ENCODE measurements at places on chromosomes 3 and 15.
A peak's percentile ranks its signal among the peaks of the same experiment; 100 is the strongest.

DNA sequence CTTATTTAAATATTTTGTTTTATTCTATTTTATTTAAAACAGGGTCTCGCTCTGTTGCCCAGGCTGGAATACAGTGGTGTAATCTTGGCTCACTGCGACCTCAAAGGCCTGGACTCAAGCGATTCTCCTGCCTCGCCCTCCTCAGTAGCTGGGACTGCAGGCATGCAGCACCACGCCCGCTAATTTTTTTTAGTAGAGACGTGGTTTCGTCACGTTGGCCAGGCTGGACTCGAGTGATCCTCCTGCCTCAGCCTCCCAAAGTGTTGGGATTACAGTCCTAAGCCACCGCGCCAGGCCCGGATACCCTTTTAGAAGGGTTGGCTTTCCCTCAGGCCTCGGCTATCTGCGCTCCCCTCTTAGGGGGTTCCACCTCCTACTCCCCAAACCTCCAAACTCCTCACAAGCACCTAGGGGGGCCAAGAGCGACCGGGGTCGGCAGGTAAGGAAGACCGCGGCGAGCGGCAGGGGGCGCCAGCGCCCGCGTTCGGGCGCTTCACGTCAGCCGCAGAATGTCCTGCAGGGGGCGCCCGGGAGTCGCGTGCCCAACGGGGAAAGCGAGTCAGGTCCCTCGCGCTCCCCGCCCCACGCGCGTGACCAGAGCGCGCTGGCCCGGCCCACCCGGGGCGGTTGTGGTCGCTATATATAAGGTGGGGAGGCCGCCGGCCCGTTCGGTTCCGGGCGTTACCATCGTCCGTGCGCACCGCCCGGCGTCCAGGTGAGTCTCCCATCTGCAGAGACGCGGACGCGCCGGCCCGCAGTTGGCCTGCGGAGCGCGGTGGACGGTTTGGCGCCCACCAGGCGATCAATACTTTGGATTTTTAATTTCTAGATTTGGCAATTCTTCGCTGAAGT, 51.8 kb upstream of the GATM start:
- DNase-seq, result peak; percentile 81

GRCh38 chr15:78866803-78867202, 5.9 kb upstream of the MORF4L1 start:
- DNase-seq, result no peak

DNA sequence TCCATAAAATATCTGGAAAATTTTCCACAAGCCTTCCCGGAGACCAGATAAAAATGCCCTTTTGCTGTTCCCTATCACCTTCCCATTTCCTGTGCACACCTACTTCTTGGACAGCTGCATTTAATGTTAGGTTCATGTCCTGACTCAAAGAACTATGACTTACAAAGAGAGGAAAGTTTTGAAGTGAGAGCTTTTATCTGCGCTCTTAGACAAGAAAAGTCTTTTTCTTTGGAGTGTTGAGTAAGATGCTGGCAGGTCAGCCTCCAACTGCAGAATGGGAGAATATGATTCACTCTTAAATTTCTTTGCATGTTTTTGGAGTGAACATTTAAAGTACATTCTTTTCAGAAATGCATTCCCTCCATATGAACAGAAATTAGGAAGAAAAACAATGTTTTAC, 147.3 kb upstream of the DPH6 start:
- no peak for DNase-seq

DNA sequence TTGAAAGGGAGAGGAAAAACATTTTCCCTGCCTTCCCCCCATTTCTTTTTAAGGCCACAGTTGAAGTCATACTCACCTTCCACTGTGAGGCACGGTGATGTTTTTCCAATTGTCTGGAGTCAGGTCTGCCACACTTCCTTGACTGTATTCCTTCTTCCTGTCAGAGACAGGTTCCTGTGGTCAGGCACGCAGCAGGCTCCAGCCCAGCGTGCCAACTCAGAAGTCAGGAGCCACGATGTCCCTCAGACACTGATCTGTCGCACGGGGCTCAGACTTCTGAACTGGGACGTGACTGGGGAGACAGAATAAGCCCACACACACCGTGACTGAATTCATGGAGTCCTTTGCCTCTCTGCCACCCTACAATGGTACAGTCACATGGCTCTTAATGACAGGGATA, 41.2 kb upstream of the ADAMTS9 start:
- DNase-seq, result no peak

GRCh38 chr3:50853936-50854335, 179.2 kb downstream of the DOCK3 start:
- DNase-seq, result no peak

GRCh38 chr3:103499132-103499900, 1064.5 kb downstream of the ZPLD1 start:
- DNase-seq, result no peak

DNA sequence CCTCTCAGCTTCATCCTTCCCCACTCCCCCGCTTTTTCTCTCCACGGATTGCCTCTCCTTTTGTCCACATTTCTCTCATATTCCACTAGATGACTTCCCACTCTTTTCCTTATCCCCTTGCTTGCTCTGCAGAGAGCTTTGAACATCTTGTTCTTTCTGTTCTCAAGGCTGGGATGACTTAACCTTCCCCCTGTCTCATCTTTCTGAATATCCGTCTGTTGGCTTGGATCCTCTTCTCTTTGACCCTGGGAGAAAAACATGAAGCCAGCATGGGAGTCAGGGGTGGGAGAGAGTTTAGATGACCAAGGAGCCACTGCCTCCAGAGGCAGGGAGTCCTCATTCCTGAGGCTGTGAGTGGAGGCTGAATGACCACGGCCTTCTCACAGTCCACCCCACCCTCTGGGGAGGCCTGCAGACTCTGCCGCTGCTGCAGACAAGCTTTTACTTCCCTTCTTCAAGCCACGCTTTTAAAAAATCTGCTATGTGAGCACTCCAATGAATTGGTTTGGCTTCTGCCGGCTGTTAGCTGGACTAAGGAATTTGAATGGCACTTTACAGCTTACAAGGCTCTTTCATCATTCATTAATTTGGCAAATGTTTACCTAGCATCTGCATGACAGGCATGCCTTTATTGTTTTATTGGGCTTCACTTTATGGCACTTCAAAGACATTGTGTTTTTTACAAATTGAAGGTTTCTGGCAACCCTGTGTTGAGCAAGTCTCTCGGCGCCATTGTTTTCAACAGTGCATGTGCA, 111.6 kb upstream of the SLC6A6 start:
- DNase-seq, result no peak

GRCh38 chr15:34334672-34335071, 2.9 kb downstream of the SLC12A6 start:
- DNase-seq, result no peak

GRCh38 chr15:36612063-36612788, 32.8 kb downstream of the CDIN1 start:
- DNase-seq, result no peak

GRCh38 chr3:150739200-150739863, 23.6 kb downstream of the SIAH2 start:
- DNase-seq, result no peak

DNA sequence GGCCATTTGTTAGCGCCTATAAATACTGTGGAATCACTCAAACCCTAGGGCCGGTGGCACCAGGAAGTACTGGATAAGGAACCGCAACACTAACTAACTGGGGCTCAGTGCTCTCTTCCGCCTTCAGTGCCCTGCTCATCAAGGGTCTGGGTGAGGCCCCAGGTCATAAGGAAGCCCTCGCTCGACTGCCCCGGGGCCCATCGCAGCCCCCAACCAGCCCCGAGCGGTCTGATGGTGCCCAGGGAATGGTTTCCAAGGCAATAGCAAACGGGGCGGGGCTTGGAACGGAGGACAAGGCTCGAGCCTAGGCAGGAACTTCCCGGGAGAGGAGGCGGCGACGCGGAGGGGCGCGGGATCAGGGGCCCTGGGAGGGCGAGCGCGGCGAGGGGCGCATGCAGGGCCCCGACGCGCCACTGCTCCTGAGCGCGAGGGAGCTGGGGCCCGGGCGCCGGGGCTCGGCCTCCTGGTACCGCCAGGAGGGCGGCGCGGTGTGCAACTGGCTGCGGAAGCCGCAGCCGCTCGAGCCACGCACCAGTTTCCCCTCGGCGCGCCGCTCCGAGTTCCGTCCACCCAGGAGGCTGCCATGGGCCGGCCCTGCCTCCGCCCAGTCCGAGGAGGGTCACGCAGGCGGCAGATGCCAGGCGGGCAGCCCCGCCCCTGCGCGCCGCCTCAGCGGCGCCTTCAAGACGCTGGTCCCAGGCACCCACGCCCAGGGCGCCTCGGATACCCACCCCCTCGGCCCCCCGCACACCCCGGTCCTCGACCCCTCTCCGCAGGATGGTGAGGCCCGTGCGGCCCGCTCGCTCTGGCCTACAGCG, at the start of gene TTLL3:
TSS of gene TTLL3 (plus strand) at position 648 of the 818 bp plus-strand sequence. CDS start 400 bp downstream, outside the sequence.
- DNase-seq, result peak; percentile 37

DNA sequence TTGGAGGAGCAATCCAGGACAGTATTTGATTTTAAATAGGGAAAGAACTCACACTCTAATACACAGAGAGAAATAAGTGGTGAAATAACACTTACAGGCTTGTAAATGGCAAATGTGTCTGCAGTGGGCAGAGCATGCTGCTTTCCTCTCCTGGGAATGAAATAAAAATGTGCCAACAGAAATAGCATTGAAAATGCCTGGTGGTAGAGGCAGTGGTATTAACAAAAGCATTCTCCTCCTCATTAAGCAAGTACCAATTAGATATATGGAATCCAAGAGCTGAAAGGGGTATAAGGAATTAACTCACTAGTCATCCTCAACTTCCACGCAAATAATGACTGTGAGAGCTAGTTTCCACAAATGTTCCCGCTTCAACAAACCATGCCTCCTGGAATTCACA, 364.1 kb upstream of the KCNMB2 start:
- no peak for DNase-seq

DNA sequence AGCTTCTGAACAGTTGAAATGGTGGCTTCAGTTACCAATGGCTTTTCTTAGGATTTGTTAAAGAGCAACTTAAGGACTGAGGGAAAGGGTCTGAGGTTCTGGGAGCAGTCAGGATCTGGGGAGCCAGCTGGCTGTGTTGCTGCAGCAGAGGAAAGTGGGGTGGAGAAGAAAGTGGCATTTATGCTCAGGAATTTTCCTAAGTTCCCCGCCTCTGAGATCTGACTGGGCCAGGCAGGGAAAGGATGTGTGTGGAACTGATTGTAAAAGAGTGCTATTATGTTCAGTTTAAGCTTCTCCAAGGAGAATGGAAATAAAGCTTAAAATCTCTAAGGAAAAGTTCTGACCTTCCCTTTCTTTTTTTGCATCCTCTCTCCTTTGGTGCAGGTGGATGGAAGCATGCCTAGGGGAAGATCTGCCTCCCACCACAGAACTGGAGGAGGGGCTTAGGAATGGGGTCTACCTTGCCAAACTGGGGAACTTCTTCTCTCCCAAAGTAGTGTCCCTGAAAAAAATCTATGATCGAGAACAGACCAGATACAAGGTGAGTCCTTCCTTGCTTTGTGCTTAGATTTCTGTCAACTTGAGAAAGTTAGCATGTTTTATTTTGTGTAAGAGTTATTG, 37.8 kb downstream of the IQGAP1 start:
- DNase-seq, result no peak

DNA sequence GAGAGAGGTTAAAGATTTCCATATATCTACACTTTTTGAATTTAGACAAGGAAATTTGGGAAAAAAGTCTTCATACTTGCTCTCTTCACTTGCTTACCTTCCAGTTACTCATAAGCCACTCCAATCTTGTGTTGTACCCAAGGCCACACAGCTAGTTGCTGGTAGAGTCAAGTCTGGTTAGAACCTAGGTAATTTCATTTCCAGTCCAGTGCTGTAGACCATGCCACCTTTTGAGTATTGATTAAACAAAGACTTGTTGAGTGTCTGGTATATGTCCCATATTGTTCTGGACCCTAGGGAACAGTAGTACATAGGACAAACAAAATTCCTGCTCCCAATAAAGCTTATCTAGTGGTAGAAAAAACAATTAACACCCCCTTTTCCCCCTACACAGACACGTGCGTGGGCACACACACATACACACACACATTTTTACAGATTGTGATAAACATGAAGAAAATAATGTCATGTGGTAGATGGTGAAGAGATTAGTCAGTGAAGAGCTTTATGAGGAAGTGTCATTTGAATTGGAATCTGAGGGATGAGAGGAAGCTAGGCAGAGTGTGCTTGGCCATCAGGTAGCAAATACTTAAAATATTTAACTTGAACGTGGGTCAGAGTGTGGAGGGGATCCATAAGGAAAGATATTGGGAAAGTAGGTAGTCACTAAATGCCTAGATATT, 2.1 kb downstream of the CMC1 start:
- no peak for DNase-seq

GRCh38 chr3:189531271-189531670, 99.9 kb upstream of the TP63 start:
- DNase-seq, result no peak

- DNase-seq, result no peak
These were observed 248.3 kb downstream of the CGGBP1 start for GRCh38 chr3:87810452-87811016.

GRCh38 chr3:48756640-48757039, 39.6 kb upstream of the IP6K2 start:
- no peak for DNase-seq

DNA sequence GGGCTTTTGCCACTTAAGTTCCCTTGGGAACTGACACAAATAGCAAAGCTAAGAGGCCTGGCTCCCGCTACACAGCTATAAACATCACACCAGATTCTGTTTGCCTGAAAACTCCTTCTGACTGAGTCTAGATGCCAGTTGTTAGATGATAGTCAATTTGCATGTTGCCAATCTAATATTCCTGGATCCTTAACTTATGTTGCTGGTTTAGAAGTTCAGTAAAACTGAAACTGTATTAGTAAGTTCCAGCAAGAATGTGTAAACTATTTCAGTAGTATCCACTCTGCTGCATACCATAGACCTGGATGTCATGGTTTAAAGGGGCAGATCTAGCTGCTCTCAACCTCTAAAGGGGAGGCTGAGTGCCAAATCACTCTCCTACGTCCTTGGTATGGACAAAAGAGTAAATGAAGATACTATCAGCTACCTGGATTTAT, 27.1 kb upstream of the LACTB start:
- no peak for DNase-seq

- no peak for DNase-seq
These were observed 36.5 kb downstream of the TM4SF18 start for GRCh38 chr3:149296972-149297371.

DNA sequence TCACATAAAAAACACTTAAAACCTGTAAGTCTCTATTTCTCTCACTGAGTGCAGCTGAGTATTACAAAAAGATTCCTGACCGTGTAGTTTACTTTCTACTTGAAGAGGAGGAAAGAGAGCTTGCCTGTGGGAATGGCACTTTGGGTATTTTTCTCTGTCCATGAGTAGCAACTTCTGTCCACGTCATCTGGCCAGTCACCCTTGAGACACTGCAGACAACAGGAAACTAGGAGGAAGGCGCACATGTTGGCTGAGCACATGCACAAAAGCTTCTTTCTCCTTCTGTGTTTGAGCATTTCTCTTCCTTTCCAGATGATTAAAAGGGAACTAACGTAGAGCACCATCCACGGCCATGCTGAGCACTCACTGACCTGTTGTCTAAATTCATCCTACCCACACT, 19.7 kb downstream of the STARD5 start:
- no peak for DNase-seq

DNA sequence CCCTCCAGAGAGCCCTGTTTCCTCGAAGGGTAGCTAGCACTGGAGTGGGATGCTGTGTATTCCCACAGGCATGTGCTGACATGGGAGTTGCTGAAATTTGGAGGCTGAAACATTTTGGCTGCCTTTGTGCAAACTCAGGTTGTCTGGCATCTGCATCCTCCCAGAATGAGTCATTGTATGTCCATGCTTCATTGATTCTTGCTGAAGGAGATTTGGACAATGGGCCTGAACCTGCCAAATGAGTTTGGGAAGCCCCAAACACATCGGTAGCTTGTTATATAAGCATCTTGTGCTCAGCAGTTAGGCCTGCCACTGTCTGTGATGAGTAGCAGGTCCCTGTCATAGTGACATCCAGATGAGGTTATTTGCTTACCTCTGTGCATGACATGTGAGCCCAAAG, 160.0 kb downstream of the IL5RA start:
- DNase-seq, result no peak

GRCh38 chr3:197368821-197369220, 70.4 kb upstream of the DLG1 start:
- no peak for DNase-seq

All from activated CD4-positive, alpha-beta T cell treated with anti-CD3 and anti-CD28 coated beads for 4 hours (primary cell).